ENCODE measurements at places on chromosomes 5 and 9. TPM values are rescaled to one million over a fixed set of nuclear protein-coding genes. Genes with fewer than 3 reads are reported as not detected.

NTRK2 gene
- total RNA-seq = 38.2 TPM

GRCh38 chr9:136835162-136835931 lies 6.9 kb upstream of the AJM1 start:
- DNase-seq = peak; percentile 10

DNA sequence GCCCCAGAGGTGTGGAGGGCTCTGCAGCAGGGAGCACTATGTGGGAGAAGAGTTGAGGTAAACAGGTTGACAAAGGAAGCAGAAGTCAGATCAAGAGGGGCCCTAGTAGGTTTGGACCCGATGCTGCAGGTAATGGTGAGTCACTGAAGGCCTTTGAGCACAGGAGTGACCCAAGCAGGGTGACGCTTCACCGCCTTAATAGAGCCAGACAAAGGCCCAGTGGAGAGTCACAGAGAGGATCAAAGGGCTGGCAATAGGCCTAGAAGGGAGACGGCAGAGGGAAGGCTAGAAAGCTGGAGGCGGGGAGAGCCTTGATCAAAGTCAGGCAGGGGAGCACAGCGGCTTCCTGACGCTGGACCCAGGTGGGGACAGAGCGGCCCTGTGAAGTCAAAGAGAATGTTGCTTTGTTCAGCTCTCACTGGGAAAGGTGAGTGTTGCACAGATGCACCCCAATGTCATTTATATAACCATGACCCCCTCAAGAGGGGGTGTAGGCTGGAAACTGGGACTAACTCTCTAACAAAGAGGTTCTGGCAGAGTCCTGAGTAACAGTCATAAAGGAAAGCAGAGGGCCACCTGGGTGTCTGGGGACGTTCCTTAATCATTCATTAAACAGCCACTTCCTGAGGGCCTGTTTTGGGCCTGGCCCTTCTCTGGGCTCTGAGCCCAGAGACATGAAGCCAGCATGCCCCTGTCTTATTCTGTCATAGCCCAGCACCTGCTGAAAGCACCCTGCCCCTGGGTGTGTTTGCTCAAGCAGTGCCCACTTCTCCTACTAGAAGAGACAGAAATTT lies 9.8 kb upstream of the CPLX2 start:
- no peak for DNase-seq

DNA sequence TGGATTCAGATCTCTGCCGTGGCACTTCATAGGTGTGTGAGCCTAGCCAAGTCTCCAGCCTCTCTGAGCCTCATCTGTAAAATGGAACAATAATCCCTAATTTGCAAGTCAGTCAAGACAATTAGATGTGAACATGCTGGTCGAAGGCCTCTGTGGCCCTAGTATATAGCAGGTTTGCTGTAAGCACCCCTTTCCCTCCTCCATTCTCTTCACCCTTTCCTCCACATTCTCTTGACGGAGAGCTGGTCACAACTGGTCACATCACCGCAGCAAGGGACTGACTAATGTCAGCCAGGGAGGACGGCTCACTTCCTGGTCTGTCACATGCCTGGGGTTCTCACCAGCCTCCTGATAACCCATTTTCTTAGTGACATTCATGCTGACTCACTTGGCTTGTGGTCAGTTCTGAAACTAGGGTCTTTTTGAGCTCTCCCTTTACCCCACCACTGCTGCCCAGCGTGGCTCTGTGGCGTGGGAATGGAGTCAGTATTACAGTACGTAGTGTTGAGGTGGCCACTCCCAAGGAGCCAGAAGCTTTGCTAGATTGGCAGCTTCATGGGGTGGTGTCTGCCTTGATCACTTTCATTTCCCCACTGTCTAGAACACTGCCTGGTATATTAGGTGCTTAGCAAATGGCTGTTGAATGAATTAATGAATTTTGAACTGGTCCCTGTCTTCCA lies 47.8 kb downstream of the ERGIC1 start:
- DNase-seq = no peak

GRCh38 chr5:10789021-10789420 lies 28.0 kb upstream of the DAP start:
- DNase-seq = peak; percentile 78

AJM1 gene
- total RNA-seq = 5.0 TPM

GARNL3 gene
- total RNA-seq = 10.0 TPM

GFI1B gene
- total RNA-seq = not detected

DNA sequence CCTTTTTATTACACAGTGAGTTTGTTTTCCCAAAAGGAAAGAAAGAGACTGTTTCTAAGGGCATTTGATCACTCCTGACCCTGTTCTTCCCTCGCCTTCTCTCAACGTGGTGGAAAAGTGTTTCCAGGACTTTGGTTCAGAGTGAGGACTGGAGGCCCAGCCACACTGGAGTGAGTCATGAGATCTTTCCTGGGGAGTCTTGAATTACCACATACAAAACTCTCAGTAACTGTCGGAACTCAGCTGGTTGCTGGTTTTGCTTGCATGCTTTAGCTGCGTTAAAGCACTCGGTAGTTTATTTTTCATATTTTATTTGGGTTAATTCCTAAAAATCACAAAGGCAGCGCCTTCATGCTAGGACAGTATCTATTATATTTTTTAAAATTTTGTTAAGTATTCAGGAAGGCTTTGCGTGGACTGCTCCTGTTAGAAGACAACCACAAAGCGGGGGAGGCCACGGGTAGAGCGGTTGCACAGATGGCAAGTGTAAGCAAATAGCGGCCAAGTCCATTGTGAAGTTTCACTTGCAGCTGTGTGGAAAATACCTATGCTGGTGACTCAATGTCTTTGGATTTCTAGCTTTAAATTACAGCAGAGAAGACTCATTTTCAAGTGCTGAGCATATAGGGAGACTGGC lies 77.7 kb downstream of the ARSB start:
- DNase-seq = no peak

GRCh38 chr9:77505232-77505631 lies 142.9 kb downstream of the GNA14 start:
- no peak for DNase-seq

CDH10 gene
- total RNA-seq = 1.2 TPM

DNA sequence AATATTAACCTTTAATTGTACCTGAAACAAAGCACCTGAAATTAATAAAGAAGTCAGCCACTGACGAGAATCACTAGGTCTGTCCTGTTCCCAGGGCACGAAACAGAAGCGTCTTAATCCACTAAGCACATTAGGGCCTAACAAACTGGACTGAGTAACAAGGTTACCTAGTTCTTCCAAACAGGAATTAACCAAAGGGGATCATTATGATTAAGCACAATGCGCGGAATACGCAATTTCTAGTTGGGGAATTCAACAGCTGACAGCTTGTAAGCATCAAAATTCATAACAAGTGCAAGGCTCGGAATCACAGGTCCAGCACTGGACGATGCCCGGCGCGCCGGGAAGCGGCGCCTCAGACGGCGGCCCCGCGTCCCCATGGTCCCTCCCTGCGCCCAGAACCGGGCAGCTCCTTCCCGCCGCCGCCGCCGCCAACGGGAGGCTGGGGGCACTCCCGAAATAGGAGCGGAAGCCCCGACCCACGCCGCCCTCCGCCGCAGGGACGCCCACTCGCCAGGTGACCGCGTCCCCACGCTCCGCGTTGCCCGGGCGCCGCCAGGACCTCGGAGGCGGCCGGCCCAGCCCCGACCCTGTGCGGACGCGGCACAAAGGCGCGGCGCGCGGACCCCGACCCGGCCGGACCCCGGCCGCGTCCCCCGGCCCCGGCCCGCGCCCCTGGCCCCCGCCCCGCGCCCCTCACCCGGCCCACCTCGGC lies 898 bp downstream of the CAMSAP1 start:
- no peak for DNase-seq

DNA sequence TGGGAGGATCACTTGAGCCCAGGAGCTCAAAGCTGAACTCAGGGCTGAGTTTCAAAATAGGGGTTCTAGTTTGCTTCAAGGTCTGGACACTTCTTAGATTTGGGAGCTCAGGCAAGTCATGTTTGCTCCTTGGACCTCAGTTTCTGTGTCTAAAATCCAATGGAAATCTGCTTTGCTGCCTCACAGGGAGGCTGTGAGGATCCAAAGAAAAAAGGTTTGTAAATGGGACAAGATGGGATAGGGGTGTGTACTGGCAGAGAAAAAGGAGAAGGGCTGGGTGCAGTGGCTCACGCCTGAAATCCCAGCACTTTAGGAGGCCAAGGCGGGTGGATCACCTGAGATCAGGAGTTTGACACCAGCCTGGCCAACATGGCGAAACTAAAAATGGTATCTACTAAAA lies 39.6 kb upstream of the SH3PXD2B start:
- no peak for DNase-seq

DNA sequence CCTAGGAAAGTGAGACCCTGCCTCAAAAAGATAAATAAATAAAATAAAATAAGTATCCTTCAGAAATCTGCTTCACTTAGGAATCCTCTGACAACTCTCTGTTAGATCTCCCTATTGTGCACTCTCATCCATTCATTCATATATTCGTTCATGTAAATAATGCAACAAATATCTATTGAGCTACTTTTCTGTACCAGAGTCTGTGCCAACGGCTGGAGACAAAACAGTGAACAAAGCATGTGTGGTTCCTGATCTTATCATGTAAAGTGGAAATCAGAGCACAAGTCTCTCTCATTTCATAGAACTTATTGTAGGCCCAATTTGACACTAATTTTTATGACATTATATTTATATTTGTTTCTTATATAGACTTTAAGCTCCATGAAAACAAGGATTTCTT lies 40.3 kb upstream of the DAB2 start:
- DNase-seq = no peak

EIF4E1B gene
- not detected for total RNA-seq

GRM6 gene
- not detected for total RNA-seq

- DNase-seq = no peak
These were observed 76.1 kb upstream of the PANK3 start for GRCh38 chr5:168655316-168655715.

- DNase-seq = no peak
These were observed 399.5 kb upstream of the TNC start for GRCh38 chr9:115517335-115518075.

SETD9 gene
- total RNA-seq = 10.4 TPM

SHLD3 gene
- total RNA-seq = 3.1 TPM

DNA sequence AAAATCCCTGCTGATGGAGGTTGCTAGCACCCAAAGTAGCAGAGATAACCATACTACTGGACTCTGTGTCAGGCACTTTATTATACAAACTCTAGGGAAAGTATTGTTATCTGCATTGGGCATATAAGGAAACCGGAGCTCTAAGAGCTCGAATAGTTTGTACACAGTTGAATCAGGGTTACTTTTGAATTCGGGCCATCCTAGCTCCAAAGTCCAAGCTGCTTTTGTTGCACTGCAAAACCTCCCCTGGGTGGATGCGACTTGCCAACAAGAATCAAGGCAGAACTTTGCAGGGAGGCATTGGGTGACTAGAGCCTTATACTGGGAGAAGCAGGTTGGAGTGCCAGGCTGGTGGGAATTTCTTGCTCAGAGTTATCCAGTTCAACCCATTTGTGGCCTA lies 435.1 kb downstream of the SPATA31D1 start:
- no peak for DNase-seq

OR13C5 gene
- total RNA-seq = not detected

KCTD16 gene
- 0.15 TPM for total RNA-seq

- DNase-seq = no peak
These were observed 61.7 kb downstream of the LIFR start for GRCh38 chr5:38494763-38495162.
